ENCODE measurements at places on chromosomes 13 and 19.
A peak's percentile ranks its signal among the peaks of the same experiment; 100 is the strongest.

DNA sequence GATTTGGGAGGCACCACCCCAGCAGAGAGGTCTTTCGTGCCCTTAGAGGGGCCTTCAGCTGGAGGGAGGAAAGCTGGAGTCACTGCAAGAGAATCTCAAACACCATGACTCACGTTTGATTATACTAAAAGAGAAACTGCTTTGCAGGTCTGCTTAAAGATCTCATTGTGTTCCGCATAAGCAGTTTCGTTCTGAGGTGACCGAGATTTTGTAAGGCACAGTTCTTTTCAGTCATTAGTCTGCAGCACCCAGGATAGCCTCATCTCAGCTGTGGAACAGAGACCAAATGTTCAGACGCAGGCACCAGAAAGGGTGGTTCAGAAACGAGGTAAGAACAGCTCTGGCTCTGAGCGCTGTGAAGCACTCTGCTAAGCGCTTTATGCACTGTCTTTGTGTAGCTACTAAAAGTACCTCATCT lies 71.2 kb upstream of the GTF3A start:
- peak; percentile 92 for DNase-seq

DNA sequence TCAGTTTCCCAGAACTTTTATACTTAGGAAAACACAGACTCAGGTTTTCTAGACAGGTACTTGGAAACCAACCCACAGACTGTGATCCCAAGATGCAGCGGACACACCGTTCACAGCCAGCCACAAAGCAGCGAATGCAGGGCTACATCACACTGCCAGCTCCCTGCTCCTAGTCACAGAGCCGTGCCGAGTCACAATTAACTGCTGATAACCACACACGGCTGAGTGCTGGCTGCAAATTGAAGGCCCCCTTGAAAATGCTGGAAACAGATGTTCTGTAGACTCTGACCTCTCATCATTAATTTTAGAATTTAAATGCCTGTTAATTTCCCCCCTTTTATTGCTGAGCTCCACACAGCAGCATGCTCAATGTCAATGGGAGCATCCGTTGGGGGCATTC lies 78.6 kb upstream of the SIAH3 start:
- no peak for DNase-seq

GRCh38 chr13:113604186-113604585 lies 19.6 kb downstream of the TFDP1 start:
- peak; percentile 28 for DNase-seq

- DNase-seq = peak; percentile 41
Measured at GRCh38 chr19:1780272-1780958, 27.1 kb downstream of the ONECUT3 start.

- peak; percentile 30 for DNase-seq
Measured at GRCh38 chr19:8097681-8098567, 45.4 kb downstream of the CCL25 start.

GRCh38 chr13:94646904-94647303 lies 45.2 kb downstream of the GPR180 start:
- DNase-seq = peak; percentile 66

DNA sequence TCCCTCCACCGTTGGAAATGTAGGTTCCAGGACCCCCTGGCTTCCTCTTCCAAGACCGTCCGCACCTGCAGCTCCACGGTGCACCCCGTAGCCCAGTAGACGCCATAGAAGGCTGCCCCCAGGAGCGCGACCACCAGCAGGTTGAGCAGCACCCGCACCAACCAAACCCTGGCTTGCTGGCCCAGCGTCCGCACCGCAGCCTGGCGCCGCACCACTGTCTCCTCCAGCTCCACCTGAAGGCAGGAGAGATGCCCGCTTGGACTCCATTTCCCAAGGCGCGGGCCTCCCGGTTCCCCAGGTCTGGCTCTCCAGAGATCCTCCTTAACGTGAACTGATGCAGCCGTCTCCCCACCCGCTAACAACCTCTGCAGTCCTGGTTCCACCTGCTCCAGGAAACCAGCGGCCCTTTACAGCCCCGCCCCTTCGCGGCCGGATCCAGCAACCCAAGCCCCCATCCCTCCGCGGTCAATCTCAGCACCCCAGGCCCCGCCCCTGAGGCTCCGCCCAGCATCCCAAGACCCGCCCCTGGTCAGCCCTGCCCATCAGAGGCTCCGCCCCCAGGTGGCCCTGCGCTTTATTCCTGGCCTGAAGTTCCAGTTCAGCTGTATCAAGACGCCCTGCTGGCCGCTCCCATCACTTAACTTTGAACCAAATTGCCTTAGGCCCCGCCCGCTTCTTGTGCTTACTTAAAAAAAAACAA lies 5.0 kb upstream of the LENG1 start:
- DNase-seq = peak; percentile 53

DNA sequence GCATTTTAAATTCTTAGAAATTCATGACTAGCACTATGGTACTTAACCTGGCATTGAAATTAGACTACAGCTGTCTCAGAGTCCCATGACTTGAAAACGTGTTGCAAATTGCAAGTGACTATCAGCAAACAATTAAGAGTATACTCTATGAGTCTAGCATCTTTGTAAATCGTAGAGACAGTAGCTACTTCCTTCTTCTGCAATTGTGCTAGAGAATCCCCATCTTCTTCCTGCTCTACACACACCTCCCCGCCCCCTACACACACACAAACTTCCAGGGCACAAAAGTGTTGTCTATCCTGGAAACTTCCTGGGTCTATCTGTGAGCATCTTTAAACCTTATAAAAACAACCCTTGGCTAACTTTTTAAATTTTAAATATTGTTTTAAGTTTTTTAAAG lies 35.2 kb upstream of the MIR17HG start:
- no peak for DNase-seq

GRCh38 chr13:113972451-113973217 lies 1.2 kb downstream of the C13orf46 start:
- no peak for DNase-seq

DNA sequence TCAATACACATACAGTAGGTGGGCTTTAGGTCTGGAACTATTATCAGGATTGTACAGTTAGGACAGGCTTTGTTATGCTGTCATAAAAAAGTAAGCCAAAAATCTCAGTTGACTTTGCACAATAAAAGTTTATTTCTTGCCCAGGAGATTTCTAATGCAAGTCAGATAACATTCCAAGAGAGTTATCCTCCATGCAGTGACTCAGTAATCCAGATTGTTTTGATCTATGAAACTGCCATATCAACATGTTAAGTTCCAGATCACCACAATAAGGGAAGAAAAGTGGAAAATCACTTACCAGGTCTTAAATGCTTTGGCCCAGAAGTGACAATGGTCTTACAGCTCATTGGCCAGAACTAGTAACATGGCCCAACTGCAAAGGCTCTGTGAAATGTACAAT lies 636.2 kb upstream of the KLF12 start:
- no peak for DNase-seq

GRCh38 chr19:41888926-41889325 lies 5.9 kb downstream of the ARHGEF1 start:
- no peak for DNase-seq

All from GM12865 (cell line).